Esophagus squamous epithelium (tissue), 5 donors: ENCODE measurements at places on chromosomes 5 and 9.

GRCh38 chr9:18023332-18023731, 444.5 kb downstream of the SH3GL2 start:
- DNase-seq, result no peak

DNA sequence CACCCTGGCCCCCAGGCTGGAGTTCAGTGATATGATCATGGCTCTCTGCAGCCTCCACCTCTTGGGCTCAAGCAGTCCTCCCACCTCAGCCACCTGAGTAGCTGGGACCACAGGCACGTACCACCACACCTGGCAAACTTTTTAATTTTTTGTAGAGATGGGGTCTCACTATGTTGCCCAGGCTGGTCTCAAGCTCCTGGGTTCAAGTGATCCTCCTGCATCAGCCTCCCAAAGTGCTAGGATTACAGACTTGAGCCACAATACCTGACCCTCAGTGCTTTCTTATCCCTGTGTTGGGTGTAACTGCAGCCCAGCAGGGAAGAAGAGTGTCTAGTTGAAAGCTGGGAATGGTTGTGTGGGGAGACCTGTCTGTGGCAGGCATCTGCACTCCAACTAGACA, 10.9 kb downstream of the PTPA start:
- DNase-seq, result no peak

DNA sequence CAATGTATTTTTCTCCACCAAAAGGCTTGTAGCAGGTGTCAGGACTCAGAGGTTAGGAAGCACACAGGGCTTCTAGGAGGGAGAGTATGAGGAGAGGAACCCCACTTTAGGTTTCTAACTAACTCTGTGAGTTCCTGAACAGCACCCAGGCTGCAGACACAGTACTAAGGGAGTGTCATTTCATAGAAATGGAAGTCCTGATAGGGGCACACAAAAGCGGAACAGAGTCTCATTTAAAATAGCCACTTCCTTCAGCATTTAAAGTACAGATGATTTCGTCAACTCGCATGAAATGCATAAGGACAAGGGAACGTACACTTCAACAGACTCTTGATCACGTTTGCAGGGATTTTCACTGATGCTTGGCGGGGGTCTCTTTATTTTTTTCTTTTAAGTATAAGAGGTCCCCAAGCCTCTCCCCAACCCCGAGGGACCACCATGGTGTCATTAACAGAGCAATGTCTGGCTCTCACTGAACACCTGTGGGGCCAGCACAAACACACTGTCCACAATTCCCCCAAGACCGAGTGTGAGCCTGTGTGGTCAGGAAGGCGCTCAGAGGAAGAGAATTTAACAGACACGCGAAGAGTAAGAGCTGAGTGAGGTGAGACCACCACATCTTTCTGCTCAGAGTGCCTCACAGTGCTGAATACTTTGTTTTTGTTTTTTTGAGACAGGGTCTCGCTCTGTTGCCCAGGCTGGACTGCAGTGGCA, 82.3 kb downstream of the SECISBP2 start:
- no peak for DNase-seq

DNA sequence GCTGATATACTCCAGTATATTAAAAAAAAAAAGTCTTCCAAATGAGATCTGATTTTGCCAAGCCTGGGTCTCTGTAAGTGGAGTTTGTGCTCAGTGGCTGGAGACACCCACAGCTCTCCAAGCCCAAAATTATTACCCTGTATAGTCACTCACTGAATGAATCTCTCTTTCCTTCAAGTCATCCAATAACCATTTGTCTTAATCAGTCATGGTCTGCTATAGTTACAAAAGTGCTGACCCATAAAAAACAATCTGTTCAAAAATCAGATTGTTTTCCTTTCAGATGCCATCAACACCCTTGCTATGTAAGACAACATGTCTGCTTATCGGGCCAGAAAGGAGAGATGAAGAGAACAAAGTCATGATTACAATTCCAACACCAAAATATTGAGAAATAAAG, 159.4 kb upstream of the FST start:
- no peak for DNase-seq

DNA sequence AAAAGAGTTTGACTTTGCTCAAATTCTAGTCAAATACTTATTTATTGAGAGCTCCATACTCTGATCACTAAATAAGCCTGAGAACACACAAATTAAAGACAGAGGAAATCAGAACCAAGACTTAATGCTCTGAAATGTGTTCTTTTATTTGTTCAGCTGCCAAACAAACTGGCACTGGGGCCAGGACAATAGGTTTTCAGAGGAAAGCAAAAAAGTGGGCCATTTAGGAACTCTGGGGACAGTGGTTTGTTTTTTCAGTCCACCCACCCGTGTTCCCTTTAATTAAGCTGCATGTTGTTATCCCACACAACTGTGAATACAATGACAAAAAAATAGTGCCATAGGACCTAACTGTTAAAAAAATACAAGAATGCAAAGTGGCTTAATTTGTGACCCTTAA, 95.4 kb upstream of the RETREG1 start:
- no peak for DNase-seq

- DNase-seq, result no peak
Measured at GRCh38 chr9:89418882-89419640, 78.9 kb downstream of the SEMA4D start.

DNA sequence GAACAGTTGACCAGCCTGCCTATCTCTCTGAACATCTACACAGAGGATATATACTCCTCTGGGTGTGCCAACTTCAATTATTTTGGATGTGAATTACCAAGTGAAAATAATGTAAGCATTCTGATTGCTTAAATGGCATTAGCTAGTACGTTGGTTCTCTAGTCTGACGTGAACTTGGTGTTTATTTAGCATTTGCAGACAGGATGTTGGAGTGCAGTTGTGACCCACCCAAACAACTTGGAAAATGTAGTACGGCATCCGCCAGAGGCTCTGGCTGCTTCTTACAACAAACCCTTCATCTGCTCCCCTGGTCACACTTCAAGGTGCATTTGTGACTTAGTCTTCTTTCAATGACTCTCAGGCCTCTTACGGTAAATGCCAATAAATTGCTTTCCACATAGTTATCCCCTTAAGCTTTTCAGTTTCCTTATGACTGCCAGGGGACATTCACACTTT, 616.6 kb downstream of the PDE4D start:
- DNase-seq, result no peak

DNA sequence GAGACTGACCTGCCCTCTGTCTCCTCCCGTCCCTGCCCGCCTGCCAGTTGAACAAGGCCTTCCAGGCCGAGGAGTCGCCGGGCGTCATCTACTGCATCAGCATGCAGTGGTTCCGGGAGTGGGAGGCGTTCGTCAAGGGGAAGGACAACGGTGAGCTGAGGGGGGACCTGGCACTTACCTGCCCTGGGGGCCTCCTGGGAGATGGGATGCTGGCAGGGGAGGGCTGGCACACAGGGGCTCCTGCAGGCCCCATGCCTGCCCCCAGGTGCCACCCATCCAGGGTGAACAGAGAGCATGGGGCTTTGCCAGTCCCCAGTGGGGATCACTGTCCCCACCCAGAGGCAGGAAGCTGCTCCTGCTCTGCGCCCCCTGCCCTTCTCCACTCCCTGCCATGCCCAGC, 43.0 kb downstream of the USP20 start:
- DNase-seq, result no peak

GRCh38 chr9:129172816-129173215, 5.2 kb downstream of the IER5L start:
- DNase-seq, result no peak

DNA sequence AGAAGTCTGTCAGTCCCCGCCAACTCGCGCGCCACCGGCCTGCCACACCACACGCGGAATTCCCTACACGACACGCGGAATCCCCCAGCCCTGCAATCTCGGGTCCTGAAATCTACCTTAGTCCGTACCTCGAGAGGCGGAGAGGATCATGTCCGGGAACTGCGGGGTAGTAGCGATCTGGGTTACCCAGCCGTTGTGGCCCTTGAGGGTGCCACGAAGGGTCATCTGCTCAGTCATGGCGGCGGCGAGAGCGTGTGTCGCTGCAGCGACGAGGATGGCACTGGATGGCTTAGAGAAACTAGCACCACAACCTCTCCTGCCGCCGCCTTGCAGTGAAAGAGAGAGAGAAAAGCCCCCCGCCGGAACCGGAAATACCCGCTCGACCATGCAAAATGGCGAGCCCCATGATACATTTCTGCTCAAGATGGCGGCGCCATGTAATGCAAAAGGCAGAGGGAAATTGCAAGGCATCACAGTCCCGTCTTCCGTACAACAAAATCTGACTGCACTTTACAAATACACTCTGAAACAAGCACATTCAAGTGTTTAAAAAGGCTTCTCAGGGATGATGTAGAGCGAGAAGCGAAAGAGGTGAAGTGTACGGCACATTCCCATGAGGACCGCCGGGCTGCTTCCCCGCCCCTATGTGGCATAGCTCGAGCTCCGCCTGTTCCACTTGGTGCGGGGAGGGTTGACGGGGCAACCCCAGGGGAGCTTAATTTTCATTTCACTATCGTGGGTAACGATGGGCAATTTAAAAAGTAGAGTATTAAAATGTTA, at the start of gene RACK1:
Gene RACK1 (minus strand): TSS at position 343 of the 780 bp plus-strand sequence. CDS start 106 bp downstream, at position 237.
- no peak for DNase-seq

DNA sequence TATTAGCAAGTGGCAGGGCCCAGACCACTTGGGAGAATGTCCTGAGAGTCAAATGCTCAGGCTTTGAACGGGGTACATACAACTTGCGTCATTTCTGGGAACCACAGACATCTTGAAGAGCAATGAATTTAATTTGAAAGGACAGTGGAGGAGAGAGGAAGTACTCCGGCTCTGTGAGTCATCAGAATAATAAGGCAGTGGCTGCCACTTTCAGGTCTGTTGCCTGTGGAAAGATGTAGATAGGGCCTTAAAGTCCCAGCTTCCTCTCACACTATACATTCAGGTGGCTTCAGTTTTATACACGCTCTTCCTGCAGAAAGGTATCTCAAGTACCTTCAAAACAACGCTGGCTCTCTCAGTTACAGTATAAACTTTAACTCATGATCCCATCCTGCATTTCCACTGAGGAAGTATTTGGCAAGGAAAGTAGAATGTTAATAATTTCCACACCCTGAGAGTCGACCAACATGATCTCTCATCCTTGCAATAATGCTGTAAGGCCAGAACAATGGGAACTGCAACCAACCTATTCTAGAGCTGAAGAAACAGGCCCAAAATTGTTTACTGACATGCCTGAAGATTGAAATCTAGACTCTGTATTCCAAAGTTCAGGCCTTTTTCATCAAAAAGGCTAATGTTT, 6.8 kb upstream of the PRUNE2 start:
- DNase-seq, result no peak

DNA sequence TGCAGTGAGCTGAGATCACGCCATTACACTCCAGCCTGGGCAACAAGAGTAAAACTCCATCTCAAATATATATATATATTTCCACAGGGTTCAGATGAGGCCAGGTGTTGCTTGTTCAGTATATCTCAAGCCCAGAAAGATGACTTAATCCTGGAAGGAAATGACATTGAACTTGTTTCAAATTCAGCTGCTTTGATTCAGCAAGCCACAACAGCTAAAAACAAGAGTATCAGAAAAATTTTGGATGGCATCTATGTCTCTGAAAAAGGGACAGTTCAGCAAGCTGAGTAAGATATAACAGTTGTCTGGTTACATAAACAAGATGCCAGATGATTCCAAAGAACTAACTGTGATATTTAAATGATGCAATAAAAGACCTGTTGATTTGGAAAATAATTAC, 352.0 kb downstream of the KCTD16 start:
- no peak for DNase-seq

DNA sequence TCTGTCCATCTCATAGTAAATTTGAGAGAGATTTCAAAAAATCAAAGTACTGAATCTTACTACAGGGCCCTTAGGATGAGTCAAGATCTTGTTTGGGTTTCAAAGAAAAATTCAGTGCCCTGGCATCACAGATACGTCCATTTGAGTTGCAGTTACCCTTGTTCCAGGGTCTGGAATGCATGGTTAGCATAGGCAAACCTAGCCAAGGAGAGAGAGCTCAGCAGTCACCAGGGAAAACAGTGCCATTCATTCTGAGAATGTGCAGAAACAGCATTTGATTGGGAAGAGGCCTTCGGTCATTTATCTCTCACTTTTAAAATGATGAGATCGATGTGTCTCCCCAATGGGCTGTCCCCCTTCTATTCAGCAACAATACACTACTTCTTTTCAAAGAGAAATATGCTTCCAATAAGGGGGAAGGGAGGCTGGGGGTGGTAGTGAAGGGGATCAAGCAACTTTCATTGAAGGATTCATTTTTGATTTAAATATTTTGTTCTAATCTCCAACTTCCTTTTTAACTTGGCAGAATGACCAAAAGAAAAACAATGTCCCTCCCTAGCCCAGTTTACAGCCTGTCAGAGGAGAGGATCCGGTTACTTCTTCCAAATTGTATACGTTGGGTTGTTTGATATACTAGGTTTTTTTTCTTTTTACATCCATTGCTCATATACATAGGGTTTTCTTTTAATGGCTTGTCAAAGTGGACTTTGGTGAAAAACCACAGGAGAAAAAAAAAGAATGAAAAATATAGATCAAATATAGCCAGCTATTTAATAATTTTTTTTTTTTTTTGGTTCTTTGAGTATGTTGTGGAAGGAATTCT, 491.1 kb downstream of the CCDC171 start:
- DNase-seq, result no peak

GRCh38 chr9:69809304-69809863, 11.2 kb upstream of the CFAP95 start:
- no peak for DNase-seq

- no peak for DNase-seq
Measured at GRCh38 chr9:121199921-121200320, 1.7 kb downstream of the RAB14 start.

DNA sequence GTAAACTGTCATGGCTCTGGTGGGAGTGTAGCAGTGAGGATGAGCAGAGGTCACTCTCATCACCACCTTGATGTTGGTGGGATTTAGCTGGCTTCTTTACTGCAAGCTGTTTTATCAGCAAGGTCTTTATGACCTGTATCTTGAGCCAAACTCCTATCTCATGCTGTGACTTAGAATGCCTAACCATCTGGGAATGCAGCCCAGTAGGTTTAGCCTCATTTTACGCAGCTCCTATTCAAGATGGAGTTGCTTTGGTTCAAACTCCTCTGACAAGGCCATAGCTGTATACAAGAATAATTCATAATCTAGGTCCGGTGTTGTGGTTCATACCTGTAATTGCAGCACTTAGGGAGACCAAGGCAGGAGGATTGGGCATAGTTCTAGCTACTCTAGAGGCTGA, 85.1 kb downstream of the ARRDC3 start:
- DNase-seq, result no peak

DNA sequence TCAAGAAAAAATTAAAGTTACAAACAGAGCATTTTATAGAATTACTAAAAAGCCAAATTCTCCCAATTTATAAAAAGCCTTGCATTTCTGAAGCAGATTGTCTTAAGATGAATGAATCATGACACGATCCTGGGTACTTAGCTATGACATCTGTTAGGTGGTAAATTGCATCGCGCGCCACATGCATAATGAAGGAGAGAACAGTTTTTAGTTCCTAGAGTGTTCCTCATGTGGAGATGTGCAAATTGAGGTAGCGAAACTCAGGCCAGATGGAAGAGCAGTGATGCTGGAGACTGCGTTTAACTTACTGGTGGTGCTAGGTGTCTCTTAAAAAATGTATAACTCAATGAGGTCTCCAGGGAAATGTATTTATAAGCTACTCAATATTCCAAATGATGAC, 516.1 kb downstream of the EFNA5 start:
- no peak for DNase-seq

GRCh38 chr5:150589862-150590601, 50.4 kb upstream of the SYNPO start:
- DNase-seq, result no peak

GRCh38 chr5:159545156-159545555, 214.9 kb upstream of the IL12B start:
- DNase-seq, result no peak

- no peak for DNase-seq
Measured at GRCh38 chr9:89502038-89502601, 4.2 kb upstream of the SEMA4D start.
